NCI-H1930 (cell line): ENCODE measurements at places on chromosomes 13 and 19.

- DNase-seq = no peak
Measured at GRCh38 chr19:45103508-45104319, 10.7 kb downstream of the PPP1R37 start.

- no peak for DNase-seq
Measured at GRCh38 chr19:53989600-53990533, 1.6 kb upstream of the CACNG6 start.

- DNase-seq = no peak
Measured at GRCh38 chr13:21463424-21463823, 4.3 kb upstream of the ZDHHC20 start.

DNA sequence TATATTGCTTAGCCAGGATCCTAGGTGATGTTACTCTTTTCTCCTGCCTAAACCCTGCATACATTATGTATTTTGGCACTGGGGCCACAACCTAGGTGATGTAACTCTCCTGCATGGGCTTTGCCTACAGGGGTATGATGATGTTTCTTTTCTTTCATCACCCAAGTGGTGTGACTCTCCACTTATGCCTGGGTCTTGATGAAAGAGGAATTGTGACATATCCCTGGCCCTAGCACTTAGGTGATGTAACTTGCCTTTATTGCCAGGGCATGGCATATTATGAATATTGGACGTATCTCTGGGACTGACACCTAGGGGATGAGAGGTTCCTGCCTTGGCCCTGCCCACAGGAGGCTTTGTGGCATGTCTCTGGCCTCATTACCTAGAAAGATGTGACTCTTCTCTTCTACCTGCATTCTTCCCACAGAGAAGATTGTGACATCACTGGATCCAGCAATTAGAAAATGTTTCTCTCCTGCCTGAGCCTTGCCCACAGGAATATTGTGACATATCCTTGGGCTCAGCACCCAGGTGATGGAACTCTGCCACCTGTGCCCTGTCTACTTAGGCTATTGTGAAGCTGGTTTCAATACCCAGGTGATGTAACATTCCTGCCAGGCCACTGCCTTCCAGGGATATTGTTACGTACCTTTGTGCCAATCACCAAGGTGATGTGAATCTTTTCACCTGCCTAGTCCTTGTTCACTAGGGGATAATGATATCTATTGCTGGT is 27.3 kb upstream of the ZNF254 start:
- DNase-seq = no peak

DNA sequence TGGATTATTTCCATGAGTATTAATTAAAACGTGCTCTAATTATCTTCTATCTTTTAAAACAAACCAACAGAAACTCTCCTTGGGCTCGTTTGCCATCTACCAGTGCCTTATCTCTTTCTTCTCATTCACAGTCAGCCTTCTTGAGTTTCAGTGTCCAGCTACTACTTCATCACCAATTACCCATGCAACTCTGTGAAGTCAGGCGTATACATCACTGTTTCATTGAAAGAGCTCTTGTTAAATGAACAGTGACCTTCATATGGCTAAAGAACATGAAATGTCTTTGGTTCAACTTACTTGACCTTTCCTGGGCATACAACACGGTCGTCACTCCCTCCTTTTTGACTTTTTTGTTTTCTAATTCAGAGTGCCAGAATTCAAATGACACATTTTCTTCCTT is 5.2 kb upstream of the IFT88 start:
- no peak for DNase-seq

DNA sequence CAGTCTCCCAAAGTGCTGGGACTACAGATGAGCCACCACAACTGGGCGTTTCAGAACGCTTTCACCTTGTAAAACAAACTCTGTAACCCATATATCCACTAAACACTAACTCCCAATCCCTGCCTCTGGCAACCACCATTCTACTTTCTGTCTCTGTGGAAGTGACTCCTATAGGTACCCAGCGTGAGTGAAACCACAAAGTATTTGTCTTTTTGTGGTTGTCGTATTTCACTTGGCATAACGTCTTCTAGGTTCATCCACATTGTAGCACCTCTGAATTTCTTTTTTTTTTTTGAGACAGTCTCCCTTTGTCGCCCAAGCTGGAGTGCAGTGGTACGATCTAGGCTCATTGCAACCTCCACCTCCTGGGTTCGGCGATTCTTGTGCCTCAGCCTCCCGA is 44.8 kb downstream of the BRD4 start:
- no peak for DNase-seq

GRCh38 chr19:41327576-41328156 is 17.7 kb downstream of the CCDC97 start:
- DNase-seq = no peak

- no peak for DNase-seq
Measured at GRCh38 chr13:97135883-97136282, 86.2 kb upstream of the MBNL2 start.

- DNase-seq = no peak
Measured at GRCh38 chr13:73544175-73544574, 485.4 kb downstream of the KLF5 start.

- no peak for DNase-seq
Measured at GRCh38 chr13:109204252-109204651, 574.8 kb downstream of the MYO16 start.

DNA sequence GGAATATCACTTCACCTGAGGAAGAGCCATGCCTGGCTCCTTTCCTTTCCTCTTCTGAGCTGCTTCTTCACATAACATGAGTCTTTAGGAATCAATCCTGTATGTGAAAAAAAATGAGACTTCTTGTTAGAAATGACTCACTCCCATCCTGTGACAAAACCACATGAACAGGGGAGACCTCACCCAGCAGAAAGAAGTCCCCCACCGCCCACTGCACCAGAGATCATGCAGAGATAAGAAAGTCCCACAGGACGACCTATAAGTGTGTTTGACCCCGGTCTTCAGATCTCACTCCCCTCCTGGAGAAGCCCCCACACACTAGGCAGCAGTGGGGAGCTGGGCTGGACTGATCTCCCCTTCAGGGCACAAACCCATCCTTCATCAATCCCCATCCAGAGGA is 7.8 kb downstream of the ZNF600 start:
- DNase-seq = no peak

DNA sequence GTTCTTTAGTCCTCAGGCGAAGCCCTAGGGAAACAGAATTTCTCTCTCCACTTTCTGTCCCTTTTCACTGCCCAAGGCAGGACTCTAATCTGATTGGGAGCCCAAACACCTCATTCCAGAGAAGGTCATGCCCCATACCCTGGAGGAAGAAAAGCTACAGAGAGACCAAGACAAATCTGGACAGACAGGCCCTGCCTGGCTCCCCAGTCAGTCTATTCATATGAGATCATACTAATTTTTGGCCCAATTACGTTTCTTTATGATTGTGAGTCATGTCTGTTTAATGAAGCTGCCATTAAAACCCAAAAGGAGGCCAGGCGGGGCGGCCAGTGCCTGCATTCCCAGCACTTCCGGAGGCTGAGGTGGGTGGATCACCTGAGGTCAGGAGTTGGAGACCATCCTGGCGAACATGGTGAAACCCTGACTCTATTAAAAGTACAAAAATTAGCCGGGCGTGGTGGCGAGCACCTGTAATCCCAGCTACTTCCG is 3.3 kb upstream of the AP3D1 start:
- no peak for DNase-seq

GRCh38 chr19:48190288-48190884 is 19.9 kb downstream of the ZSWIM9 start:
- DNase-seq = no peak

DNA sequence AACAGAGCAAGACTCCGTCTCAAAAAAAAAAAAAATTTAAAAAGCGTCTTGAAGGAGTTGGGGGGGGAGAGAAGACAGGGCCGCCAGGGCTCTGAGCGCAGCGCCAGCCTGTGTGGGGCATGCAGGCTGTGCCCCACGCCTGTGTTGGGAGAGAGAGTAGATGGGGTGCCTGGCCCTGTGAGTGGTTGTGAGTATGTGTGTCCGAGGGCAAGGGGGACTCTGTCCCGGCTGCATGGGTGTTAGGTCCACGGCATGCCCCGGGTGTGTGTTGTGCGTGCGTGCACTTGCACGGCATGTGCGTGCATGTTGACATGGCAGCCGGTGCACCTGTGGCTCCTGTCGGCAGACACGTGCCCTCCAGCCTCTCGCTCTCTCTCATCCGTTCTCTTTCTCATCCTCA is 3.4 kb downstream of the MAP2K7 start:
- DNase-seq = no peak

DNA sequence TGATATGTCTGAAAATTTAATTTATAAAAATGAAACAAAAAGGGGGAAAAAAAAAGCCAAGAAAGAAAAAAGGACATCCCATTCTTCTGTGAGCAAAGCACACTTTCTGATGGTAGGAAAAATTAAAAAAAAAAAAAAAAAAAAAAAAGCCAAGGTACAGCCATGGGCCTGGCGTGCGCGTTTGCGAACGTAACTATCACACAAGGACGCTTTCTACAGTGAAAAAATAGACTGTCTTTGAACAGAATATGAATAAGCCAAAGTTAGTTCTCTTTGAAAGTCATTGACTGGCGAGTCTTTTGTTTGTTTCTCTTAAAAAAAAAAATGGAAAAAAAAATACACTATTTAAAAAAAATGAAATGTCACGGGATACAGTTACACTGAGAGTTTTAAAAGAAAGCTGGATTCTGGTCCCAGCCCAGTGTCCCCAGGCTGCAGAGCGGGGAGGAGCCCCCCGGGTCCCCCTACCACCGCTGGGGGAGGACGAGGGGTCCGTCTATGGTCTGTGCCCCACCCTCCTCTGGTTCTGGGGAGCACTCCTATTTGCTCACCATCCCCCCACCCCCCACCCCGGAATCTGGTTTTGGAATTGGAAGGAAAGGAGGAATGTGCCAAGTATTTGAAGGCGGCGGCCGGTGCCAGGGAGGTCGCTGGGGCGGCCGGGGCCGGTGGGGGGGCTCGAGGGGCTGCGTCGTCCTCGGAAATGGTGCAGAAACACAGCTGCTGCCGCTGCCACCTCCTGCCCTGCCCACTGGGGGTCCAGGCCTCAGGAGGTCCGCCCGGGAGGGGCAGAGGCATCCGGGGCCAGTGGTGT is 134.5 kb downstream of the PTPRS start:
- DNase-seq = no peak

DNA sequence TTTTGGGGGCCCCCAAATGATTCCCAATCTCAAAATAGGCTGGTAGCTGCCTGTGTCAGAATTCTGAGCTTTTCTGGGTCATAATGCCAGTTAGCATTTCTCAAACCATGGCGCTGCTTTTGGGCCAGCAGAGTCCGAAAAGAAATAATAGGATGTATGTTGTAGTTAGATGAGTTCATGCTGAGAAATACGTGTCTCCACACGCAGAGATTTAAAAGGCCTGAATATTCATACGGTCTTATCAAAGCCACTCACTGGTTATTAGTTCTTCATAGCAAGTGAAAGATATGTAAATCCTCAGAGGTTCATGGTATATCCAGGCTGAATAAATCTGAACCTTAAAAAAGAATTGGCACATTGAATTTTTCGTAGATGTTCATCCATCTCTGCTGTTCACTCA is 124.5 kb downstream of the SHISA2 start:
- DNase-seq = no peak

- no peak for DNase-seq
Measured at GRCh38 chr19:35099155-35099896, 16.3 kb upstream of the FXYD3 start.

- DNase-seq = no peak
Measured at GRCh38 chr13:91540158-91540736, 141.8 kb downstream of the GPC5 start.

- no peak for DNase-seq
Measured at GRCh38 chr13:29573190-29573589, 22.3 kb downstream of the SLC7A1 start.

DNA sequence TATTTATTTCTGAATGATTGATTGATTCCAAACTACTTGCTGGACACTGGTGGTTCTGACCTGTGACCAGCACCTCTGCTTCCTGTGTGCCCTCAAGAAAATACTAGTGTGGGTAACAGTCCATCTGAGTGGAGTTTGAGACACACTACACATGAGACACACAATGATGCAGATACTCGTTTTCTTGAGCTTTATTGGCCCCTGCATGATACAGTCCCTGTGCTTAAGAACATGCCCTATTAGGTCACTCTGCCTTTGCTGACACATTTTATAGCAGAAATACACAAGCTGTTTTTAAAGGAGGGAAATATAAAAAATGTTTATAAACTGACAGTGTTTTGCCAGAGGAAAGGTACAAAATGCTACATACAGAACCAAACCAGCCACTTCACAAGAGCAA is 126.9 kb downstream of the STK24 start:
- no peak for DNase-seq

DNA sequence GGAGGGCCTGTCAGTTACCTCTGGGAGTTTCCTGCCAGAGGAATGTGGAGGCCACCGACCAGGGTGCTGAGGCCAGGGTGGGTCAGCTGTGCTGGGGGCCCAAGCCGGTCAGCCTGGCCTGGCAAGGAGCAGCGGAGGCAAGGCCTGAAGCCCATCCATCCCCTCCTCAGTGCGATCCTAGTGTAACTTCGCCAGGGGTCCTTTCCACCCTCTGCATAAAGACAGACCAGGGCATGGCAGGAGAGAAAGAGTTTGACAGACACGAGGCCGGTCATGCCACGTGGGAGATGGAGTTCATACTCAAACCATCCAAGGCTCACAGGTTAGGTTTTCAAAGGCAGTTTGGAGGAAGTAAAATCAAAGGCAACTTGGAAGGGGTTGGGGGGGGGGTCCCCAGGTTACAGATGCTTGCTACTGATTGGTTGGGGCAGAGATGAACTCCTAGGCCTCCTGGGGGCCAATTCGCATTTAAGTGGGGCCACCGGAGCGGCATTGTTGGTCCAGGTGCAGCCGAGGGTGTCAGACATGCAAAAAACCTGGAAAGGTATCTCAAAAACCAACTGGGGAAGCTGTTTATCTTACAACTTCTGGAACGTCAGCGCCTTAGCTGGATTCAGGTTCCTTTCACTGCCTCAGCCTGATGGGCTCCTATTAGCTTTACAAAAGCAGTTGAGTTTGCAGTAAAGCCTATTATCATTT is 36.8 kb upstream of the DPRX start:
- no peak for DNase-seq

GRCh38 chr13:33728271-33729037 is 89.5 kb upstream of the RFC3 start:
- DNase-seq = no peak

- no peak for DNase-seq
Measured at GRCh38 chr13:99886706-99887105, 84.9 kb downstream of the ZIC5 start.

GRCh38 chr19:31770223-31770622 is 421.0 kb upstream of the TSHZ3 start:
- no peak for DNase-seq

GRCh38 chr19:52622261-52622660 is 15.9 kb downstream of the ZNF83 start:
- no peak for DNase-seq

DNA sequence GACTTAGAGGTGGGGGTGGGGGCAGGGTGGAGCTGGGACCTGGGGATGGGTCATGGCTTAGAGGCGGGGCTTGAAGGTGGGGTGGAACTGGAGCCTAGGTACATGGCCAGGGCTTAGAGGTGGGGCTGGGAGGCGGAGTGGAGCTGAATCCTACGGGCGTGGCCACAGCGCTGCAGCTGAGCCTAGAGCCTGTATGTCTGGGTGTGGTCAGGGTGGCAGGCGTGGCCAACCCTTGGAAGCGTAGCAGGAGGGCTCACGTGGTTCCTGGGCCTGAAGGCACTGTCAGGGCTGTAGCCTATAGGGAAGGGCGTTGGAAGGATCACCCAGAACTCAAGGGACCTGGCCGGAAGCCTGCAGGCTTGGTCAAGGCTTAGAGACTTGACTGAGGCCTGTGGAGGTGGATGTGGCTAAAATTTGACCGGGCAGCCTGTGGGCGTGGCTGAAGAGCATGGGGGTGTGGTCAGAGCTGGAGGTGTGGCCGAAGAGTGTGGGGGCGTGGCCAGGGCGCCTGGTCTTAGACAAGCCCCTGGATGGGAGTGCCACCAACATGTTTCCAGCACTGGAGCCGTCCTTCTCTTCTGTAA is 24.3 kb downstream of the COLGALT1 start:
- no peak for DNase-seq

GRCh38 chr19:51456541-51457290 is 1.5 kb downstream of the SIGLEC8 start:
- DNase-seq = no peak
